ENCODE measurements at places on chromosomes 12 and 14. TPM values are rescaled to one million over a fixed set of nuclear protein-coding genes. Genes with fewer than 3 reads are reported as not detected.

Gene MFAP5
- not detected for total RNA-seq

Gene NKX2-1
- total RNA-seq: not detected

Gene IL31
- total RNA-seq: 3.8 TPM

Gene C12orf50
- total RNA-seq: not detected

Gene PPM1H
- not detected for total RNA-seq

Gene COPS7A
- total RNA-seq: 37.6 TPM

- DNase-seq: peak; percentile 88
Observed at GRCh38 chr12:57110104-57111030, 795 bp downstream of the STAT6 start.

GRCh38 chr12:65662590-65662989 is 161.7 kb upstream of the HMGA2 start:
- DNase-seq: no peak

DNA sequence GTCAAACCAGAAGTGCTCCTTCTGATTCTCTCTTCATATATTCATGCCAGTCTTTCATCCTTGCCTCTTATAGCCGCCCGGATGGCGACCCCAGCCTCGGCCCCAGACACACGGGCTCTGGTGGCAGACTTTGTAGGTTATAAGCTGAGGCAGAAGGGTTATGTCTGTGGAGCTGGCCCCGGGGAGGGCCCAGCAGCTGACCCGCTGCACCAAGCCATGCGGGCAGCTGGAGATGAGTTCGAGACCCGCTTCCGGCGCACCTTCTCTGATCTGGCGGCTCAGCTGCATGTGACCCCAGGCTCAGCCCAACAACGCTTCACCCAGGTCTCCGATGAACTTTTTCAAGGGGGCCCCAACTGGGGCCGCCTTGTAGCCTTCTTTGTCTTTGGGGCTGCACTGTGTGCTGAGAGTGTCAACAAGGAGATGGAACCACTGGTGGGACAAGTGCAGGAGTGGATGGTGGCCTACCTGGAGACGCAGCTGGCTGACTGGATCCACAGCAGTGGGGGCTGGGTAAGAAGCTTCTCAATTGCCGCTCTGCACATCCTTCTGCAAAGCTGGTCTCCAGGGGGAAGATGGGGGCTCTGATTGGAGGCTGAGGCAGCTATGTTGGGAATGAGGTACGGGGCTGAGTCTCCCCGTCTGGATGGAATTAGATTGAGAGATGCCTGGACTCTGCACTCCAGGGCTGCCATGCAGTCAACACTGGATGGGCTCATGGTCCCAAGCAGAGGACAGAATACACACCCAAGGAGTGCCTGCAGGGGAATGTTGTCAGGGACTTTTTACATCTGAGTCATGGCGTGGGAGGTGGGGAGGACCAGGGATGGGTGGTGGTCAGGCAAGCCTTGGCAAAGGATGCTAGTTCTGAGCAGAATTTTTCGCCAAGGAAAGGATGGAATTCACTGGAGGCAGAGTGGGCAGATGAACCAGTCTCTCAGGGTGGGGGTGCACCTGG is 1.3 kb downstream of the BCL2L2 start:
- no peak for DNase-seq

DNA sequence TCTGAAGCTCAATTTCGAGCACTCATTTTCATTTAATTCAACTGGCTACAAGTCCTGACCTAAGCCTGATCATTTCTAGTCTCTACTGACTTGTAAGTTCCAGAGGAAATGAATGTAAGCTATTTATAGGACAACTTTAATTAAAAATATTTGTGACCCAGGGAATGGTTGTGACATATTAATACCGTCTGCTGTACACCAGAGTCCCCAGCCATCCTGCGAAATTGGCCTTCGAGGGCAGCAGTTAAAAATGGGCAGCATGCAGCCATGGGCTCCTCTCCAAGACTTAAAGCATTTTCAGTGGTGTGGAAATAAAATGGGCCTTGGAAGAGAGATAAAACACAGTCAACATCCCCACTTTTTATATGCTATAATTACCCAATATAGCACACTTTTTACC is 30.7 kb upstream of the OVCH1 start:
- DNase-seq: no peak

GRCh38 chr12:52602552-52602951 is 1.3 kb upstream of the KRT72 start:
- DNase-seq: no peak

DNA sequence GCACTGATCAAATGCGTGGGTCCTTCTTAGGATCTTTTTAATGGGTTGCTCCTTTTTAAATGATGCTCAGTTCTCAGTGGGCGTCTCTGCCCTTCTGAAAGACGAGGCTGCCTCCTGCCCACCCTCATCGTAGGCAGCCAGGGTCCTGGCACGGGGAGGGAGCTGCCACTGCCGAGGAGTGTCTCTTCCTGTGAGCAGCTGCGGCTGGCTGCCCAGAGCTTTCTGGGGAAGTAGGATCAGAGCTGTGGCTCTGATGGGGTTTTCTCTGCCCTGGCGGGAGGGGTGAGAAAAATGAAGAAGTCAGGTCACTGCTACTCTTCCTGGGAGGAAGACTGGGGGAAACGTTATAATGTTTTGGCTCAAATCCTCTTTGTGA is 31.1 kb upstream of the BEGAIN start:
- no peak for DNase-seq

DNA sequence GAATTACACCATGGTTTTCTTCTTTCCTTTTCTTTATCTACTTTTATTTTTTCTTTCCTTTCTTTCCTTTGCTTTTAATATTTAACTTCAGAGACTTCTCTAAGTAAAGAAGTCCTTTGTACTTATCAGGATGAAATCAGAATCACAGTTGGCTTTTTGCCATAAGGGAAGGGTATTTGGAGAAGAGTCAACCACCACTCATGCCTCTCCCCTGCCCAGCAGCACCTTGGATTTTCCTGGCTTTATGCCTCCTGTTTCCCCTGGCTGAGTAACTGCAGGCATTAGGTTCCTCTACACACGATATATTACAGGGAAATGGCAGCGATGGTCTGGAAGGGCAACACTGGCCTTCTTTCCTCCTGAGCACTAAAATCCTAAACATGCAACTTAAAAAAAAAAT is 266.4 kb upstream of the CAND1 start:
- DNase-seq: no peak

DNA sequence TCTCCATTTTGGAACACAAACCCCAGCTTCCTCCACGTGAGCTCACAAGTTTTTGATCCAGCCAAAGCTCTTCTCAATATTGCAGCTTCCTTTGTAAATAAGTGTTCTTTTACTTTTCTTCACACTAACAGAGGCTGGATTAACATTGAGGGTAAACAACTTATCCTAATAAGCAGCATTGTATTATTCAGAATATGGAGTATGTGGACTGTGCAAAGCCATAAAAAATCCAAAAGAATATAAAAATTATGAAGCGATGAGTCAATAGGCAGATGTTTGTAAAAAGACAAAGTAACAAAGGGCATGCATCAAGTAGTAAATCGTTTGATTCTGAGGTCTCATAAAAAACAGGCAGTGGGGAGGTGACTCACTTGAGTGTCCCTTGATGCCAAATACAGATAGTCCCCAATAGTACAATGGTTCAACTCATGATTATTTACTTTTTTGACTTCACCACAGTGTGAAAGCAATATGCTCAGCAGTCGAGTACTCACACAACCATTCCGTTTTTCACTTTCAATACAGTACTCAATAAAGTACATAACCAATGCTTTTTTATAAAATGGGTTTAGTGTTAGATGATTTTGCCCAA is 23.1 kb upstream of the KCNK10 start:
- no peak for DNase-seq

GRCh38 chr14:53601409-53601808 is 355.2 kb downstream of the BMP4 start:
- no peak for DNase-seq

GRCh38 chr14:91173221-91173670 is 59.4 kb downstream of the DGLUCY start:
- DNase-seq: peak; percentile 85

DNA sequence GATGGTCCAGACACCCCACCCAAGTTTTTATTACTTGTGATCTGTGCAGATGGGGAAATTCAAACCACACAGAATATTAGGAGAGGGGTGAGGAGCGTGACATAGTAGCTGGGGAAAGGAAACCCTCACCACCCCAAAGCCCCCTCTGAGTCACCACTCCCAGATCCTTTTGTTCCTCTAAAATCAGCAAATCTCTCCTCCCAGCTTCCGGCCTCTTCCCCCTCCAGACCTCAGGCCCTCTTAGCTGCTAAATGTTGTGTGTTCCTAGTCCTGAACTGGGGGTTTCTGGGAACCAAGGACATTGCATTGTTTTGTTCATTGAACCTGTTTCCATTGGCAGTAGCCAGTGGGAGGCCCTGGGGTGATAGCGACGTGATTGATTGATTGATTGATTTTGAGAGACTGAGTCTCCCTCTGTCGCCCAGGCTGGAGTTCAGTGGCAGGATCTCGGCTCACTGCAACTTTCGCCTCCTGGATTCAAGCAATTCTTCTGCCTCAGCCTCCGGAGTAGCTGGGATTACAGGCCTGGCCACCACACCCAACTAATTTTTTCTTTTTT is 5.9 kb upstream of the ORAI1 start:
- no peak for DNase-seq

Measured in activated CD4-positive, alpha-beta memory T cell treated with anti-CD3 and anti-CD28 coated beads for 36 hours (primary cell).